RWPE2 (cell line): ENCODE measurements at places on chromosomes 12 and 14.

DNA sequence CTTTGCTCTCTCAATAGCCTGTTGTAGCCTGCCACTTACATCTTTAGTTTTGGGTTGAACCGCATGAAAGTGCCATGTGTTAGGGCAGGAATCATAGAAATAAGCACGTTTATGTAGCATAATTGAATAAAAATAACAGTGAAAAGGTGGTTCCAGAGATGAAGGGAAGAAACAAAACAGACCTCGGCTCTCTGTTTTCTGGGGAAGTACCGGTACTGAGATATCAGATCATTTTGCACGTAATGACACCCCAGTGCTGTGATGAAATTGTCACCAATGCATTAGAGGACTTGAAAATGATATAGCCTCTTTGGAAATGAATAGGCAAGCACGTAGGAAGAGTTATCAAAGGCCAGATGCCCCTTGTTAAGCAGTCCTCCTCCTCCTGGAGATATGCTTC, 42.5 kb upstream of the DLK1 start:
- DNase-seq, result no peak

GRCh38 chr14:74934476-74935359, 11.7 kb upstream of the RPS6KL1 start:
- DNase-seq, result no peak

DNA sequence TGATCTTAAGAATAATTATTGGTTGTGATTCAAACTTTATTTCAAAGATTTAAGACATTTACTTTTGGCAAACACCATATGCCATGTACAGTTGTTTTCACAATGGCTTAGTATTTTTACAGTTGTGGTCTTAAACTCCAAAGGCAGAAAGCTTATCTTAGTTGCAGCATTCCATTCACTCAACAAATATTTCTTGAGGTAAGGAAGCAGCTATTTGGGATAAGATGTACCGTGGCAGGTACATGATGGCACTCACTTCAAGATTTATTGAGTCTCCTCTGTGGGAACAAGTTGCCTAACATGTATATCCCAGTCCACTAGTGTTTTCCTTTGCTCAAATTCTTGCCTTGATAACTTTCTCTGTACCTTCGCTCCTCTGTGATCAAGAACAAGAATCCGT, 8.0 kb upstream of the MON2 start:
- no peak for DNase-seq

DNA sequence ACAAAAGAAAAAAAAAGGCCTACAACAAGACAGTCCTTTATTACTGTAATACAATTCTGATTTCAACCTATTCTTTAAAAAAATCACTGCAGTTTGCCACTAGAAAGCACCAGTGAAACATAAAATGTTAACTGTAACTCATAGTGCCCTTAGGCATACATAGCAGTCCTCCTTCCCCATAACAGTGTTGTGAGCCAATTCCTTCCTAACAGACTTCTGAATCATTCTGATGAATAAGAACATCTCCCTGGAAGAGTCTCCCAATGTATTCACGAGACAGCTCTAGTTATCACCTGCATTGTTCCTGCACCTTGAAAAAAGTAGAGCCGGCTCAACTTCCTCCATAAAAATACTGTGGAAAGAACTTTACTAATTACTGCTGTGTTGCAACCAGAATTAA, 213.6 kb upstream of the FSCB start:
- no peak for DNase-seq

DNA sequence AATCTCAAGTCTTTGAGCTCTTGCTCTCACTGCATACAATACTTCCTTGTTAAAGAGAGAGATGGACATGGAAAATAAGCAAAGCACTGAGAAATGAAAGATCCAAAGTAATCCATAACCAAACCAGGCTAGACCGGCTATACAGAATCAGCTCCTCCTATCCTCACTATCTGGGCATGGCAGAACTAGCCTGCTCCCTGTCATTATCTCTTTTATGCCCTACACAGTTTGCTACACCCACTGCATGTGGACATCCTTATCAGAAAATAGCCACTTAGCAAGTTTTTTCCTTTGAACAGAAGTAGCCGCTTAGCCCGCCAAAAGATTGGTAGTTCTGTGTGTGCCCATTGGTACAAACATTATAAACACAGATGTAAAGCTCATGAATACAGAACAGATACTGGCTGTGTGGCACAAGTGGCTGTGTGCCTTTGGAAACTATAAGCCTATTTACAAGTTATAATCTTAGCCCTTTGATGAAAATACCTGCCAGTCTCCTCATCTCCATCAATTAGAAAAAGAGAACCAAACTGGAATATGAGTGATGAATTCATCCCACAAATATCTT, 34.7 kb downstream of the SPTB start:
- DNase-seq, result no peak

- DNase-seq, result no peak
These were observed 15.6 kb downstream of the SMUG1 start for GRCh38 chr12:54173066-54173726.

DNA sequence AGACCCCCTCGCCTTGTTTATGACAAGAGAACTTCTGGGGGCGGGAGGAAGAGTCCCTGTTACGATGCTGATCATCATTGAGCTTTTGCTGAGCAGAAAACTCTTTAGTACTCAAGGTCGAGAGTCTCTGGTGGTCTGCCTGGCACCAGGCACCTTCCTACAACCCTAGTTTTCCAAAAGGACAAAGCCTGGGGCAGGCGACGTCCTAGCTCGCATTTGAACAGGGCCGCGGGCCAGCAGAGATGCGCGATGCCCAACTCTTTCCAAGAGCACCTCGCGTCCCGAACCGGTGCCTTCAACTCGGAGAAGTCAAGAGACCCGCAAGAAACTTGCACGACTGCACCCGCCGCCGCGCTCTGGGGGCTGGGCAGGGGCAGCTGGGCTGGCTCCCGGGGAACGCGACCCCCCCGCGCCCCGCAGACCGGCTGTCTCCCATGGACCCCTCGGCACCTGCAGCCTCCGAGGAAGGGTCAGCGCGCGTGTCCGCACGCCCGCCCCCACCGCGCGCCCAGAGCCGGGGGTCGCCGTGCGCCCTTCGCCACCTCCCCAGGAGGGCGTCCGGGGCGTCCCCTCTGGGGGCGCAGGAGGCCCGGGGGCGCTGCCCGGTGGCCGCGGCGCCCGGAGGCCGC, 377 bp upstream of the BCL7A start:
- no peak for DNase-seq

GRCh38 chr14:54206516-54206915, 190.3 kb upstream of the CDKN3 start:
- DNase-seq, result no peak

DNA sequence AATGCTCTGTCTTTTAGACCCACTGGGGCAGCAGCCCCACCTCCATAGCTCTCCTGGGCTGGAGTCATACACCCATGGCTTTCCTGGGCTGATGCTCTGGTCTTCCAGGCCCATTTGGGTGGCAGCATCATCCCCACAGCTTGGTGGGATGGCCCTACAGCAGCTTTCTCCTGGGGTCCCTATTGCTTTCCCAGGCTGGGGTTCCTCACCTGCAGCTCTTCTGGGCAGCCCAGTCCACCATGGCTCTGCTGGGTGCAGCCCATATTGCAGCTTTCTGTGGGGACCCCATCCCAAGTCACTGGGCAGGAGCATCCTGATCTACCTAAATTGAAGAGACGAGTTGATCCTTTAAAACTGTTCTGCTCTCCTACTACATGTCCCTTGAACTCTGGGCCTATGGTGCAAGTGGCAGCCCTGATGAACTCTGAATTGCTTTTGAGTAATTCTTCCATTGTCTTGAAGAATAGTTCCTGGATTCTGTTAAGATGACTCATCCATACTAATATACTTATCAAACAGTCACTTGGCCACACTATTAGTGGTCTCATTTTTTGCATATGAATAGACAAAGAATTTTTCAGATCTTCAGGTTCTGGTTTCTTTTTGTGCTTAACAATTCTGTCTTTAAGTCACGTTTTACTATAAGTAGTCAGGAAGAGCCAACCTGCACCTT, 390.1 kb downstream of the DPF3 start:
- no peak for DNase-seq

GRCh38 chr12:83153177-83153576, 466.5 kb downstream of the TMTC2 start:
- no peak for DNase-seq

- no peak for DNase-seq
These were observed 46.9 kb downstream of the RAD52 start for GRCh38 chr12:902581-902980.

- no peak for DNase-seq
These were observed 96.2 kb upstream of the HSPB8 start for GRCh38 chr12:119082496-119082895.

- no peak for DNase-seq
These were observed 6.7 kb downstream of the TULP3 start for GRCh38 chr12:2897418-2897817.

DNA sequence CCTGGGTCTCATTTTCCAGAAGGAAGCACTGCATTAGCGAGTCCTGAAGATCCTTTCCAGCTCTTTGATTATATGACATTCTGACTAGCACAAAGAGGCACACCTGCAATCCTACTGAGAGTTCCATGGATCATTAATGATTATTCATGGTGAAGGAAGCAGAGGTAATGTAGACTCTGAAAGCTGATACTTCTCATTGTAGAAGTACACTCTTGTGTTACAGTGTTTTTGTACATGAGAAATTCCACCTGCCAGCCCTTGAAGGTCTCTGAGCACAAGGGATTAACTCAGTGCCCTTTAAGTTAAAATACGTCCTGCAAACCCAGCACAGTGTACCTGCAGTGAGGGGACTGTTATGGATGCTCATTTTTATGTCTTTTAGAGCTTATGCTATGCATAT, 558.8 kb upstream of the FBXO33 start:
- DNase-seq, result no peak

DNA sequence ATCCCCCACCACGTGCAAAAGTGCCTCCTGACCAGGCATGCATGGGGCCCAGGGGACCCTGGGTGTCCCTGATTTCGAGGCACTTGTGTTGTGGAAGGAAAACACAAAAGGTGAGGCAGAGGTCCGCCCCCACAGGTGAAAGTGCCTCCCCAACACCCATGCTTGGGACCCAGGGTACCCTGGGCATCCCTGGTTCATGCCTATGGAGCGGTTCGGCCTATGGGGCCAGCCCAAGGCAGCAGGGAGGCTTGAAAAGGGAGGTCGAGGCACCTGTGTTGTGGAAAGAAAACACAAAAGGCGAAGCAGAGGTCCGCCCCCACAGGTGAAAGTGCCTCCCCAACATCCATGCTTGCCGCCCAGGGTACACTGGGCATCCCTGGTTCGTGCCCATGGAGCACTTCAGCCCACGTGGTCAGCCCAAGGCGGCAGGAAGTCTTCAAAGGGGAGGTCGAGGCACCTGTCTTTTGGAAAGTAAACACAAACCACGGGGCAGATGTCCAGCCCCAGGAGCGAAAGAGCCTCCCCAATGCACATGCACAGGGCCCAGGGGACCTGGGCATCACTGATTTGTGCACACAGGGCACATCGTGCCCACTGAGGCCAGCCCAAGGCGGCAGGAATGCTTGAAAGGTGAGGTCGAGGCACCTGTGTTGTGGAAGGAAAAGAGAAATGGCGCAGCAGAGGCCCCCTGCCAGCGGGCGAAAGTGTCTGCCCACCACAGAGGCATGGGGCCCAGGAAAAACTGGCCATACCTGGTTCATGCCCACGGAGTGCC, 375.5 kb downstream of the ALG10 start:
- peak; percentile 20 for DNase-seq

- peak; percentile 91 for DNase-seq
These were observed at the start of gene FBXL14 for GRCh38 chr12:1594261-1595025. Gene FBXL14 (minus strand): TSS chr12:1594581. CDS start chr12:1594066, 515 bp downstream.

DNA sequence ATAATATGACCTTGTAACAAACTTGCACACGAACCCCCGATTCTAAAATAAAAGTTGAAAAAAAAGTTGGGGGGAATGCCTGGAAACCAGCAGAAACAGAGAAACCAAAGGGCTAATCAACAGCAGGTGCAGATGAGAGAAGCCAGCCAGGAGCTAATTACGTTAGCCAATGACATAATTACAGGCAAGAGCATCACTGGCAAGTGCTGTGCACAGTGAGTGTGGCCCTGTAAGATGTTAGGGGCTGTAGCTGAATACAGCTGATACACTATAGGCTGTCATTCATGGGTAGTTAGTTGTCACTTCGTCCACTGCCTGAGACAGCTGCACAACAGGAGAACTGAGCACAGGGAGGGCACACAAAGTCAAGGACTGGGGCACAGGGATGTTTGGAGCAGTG, 7.3 kb upstream of the FGF23 start:
- no peak for DNase-seq

DNA sequence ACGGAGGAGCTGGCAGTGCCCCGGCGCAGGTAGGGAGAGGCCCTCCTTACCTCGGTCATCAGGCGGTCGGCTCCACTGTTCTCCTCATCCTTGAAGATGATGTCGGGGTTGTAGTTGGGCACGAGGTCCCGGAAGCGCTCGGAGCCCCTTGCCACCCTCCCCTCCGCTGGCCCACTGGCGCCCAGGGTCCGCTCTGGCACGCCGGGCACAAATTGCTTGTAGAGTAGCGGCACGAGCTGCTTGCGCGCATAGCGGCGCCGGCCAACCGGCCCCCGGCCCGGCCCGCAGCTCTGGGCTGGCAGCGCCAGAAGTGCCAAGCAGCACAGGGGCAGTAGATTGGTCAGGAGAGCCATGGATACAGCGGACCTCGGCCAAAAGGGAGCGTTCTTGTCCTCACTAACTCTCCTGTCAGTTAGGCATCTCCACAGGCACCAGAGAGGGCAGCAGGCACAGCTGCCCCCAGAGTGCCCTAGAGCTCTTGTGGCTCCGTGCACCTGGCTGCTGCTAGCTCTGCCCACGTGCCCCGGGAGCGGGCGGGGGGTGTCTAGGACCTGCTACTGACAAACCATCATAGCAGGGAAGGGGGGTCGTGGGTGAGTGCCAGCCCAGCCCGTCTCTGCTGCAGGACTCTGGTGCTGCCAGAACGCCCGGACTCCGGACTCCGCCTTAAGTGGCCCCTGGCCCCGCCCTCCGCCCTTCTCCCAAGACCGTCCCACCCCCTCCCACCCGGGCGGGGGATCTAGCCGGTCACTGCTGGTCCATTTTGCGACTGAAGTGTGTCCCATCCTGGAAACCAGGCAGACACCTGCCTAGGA, at the start of gene DHH:
Gene DHH (minus strand): TSS at position 642 of the 815 bp plus-strand sequence. CDS start 289 bp downstream, at position 353.
- no peak for DNase-seq

- no peak for DNase-seq
These were observed 1.4 kb downstream of the NTF3 start for GRCh38 chr12:5433081-5433844.

DNA sequence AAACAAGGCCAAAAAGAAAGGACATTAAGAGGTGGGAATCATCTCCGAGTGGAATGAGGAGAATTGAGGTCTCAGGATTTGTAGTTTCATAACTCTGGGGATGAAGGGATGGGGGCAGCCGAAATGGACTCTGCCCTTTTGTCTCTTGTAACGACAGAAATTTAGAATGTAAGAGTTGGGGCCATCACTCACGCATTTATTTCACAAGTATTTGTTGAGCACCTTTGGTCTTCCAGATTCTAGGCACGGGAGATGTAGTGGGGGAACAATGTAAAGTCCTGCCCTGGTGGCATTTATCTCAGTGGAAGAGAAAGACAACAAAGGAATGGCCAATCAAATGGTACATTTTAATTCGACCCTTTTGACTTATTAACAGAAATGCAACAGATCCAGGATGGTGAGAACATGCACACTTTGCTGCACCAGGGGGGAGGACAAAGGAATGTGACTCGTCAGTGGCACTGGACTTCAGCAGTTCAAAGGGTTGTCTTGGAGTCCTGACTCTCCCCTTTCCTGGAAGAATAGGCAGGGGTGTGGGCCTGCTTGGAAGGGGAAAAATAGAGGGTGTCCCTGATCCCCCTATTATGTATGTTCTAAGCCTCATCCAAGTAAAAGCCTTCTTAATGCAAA, 102.0 kb downstream of the TMEM30B start:
- DNase-seq, result no peak

- DNase-seq, result no peak
These were observed 92.7 kb downstream of the B4GALNT3 start for GRCh38 chr12:552466-552865.

- DNase-seq, result no peak
These were observed 35.4 kb downstream of the TAOK3 start for GRCh38 chr12:118337194-118337838.
